Stimulated activated CD4-positive, alpha-beta T cell treated with anti-CD3 and anti-CD28 coated beads, TNF-alpha, amount 100 ng/mL, for 4 hours (primary cell): ENCODE measurements at places on chromosomes 6 and 20.

- no peak for DNase-seq
Observed at GRCh38 chr6:165987483-165988301, 180.0 kb downstream of the TBXT start.

GRCh38 chr20:31968291-31969126 lies 558 bp downstream of the XKR7 start:
- DNase-seq: peak; percentile 61

- peak; percentile 52 for DNase-seq
Observed at GRCh38 chr6:28258877-28259777, at the start of gene NKAPL. Gene NKAPL (plus strand): TSS chr6:28259297. CDS start chr6:28259372, 75 bp downstream.

DNA sequence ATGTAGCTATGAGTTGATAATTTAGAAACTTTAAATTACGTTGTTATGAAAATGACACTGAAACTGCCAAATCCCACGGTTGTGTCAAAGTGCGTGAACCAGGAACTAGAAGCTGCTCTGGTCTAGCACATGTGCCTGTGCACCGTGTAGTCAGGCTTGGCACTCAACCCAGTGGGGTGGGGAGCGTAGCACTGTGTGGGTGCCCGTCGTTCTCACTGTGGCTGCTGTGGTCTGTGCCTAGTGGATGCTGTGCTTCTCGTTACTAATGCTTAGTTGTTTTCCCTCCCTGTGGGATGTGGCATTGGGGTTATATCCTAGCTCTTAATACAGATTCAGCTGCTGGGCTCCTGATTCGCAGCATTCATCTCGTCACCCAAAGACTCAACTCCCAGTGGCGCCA lies 46.2 kb upstream of the ADIG start:
- no peak for DNase-seq

- no peak for DNase-seq
Observed at GRCh38 chr6:157488716-157489118, 107.7 kb downstream of the ZDHHC14 start.

DNA sequence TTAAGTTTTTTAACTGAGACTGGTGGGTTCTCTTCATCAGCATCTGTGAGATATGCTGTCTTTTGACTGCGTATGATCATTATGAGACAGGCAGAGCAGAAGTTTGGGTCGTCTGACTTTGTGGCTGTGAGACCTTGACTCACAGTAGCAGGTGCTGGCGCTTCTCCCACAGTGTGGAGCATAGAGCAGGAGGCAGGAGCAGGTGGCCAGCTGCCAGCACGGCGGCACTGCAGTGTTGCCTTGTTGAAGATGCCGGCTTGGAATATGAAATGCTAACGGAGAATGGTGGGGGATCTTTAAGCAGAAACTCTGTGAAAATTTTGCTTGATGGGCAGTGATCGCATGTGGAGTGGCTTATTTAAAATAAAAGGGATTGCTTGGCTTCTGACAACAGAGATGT lies 105.0 kb downstream of the TIAM2 start:
- DNase-seq: no peak

- DNase-seq: no peak
Observed at GRCh38 chr20:64035933-64036345, at the start of gene C20orf204. Gene C20orf204 (plus strand): TSS chr20:64036182. CDS start chr20:64036324, 142 bp downstream.

DNA sequence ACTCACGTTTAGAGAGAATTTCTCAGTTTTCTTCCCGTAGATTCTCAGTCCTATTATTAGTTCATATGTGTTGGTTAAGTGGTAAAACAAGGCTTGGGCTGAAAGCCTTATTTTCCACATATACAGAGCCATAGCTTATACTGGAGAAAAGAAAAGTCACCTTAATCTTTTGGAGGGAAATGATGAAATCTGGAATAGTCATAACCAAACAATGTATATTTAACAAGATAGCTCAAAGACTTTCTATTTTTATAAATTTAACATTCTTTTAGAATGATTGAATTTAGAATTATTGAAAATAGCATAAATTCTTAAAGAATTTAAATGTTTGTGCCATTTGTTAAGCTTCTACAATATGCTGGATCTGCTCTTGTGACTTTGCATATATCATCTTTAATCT lies 85.8 kb downstream of the CDKAL1 start:
- DNase-seq: no peak

- DNase-seq: no peak
Observed at GRCh38 chr6:114816678-114817077, 473.9 kb upstream of the HS3ST5 start.

DNA sequence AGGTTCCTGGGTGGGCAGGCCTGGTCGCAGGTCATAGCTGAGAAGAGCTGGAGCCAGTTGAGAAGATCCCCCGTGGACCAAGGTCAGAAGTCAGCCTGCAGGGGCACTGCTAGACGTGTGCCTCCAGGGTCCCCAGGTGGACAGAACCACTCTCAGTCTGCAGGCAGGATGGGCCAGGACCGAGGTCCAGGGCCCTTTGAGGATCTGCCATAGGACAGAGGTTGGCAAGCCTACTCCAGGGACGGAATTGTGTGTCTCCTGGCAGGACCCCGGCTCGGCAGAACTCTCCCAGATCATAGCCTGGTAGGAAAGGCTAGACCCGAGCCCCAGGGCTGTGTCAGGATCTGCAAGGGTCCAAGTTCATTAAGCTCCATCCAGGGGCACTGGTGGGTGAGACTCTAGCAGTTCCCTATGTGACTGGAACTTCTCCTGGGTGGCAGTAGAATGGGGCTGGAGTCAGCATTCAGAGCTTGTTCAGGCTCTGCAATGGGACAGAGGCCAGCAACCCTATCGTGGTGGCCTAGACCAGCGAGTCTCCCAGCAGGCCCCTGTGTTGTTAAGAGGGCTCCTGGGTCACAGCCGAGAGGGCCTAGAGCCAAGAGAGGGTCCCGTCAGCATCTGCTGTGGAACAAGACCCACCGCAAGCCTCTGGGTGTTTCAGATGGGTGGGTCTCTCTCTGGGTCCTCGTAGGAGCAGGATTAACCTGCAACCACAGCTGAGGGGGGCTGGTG lies 18.2 kb downstream of the TTLL2 start:
- no peak for DNase-seq

DNA sequence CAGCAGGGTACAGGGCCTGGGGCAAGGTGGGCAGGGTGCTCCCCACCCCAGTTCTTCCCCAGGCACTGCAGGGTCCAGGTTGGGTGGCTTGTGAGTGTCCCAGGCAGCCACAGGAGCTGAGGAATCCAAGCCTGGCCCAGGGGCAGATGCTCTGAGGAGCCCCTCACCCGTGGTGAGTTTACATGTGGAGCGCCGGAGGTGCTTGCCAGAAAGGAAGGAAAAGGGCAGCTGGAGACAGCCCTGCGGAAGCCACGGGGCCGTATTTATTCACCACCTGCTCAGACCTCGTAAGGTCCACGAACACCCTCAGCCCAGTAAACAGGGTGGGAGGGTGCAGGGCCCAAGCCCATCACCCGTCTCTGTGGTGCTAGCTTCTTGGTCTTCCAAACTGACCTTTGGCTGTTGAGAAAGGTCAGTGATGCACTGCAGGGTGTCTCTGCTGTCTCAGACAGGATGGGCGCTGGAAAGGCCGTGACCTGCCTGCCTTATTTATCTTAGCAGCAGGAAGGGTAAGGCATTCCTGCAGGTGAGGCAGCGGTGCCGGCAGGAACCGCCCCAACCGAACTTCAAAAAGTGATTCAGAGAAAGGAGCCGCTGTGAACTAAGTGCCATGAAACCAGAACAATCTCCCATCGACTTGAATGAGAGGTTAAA lies 4.0 kb upstream of the FRMD1 start:
- no peak for DNase-seq

- no peak for DNase-seq
Observed at GRCh38 chr6:5471637-5472398, 210.5 kb downstream of the FARS2 start.

DNA sequence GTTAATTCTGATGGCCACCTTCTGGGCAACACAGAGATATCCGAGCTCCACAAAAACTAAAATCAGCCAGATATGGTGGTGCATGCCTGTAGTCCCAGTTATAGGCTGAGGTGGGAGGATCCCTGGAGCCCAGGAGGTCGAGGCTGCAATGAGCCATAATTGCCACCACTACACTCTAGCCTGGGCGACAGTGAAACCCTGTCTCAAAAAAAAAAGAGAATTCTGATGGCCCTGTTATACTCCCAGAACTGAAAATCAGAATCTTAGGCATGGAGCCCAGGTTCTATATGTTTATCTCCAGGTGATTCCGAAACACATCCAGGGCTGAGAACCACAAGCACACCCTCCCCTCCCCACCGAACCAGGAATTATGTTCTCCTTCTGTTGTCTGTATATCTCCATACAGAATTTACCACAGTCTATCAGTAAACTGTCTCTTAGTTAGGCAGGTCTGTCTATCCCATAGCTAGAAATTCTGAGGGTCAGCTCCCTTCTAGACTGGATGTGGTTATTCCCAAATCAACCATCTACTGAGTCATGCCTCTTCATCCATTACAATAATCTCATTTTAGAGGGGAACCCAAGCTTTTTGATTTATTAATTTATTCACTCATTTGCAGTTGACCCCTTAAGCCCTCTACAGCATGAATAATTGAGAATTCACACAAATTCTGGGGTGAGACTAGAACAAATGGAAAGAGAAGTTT lies 24.8 kb upstream of the CCND3 start:
- DNase-seq: no peak

GRCh38 chr20:53800883-53801604 lies 207.4 kb upstream of the ZNF217 start:
- DNase-seq: no peak

DNA sequence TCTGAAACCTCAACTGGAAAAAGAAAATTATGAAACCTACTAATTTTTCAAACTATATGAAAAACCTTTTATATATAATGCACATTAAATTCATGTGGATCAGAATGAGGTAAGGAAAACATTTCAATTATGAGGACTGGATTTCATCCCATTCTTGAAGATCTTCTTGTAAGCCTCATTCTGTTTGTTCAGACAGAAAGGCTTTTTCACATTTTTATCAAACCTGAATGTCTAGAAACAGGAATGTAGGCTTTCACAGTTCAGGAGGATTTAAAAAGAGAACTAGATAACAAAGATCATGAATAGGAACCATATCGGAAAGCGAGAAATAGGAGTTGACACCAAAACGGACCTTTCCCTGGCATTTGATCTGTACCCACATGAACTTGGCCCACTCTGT lies 192.5 kb upstream of the KCNK16 start:
- no peak for DNase-seq
